NCI-H345 (cell line): ENCODE measurements at places on chromosomes 7 and 10.

DNA sequence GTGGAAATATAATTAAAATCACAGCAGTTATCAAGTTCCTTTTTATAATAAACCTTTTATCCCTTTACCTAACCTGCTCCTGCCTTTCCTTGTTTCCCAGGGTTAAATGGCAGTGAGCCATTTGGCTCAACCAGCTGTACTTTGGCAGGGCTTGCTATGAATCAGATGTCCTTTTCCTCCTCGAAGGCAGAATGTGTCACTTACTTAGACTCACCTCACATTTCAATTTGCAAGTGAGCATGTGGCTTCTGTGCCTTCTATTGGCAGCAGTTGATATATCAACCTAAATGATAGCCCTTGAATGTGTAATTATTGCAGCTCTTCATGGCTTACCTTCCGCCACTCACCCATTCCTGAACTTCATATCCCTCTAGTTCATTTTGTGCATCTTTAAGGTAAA lies 301.7 kb downstream of the CSTF2T start:
- no peak for DNase-seq

DNA sequence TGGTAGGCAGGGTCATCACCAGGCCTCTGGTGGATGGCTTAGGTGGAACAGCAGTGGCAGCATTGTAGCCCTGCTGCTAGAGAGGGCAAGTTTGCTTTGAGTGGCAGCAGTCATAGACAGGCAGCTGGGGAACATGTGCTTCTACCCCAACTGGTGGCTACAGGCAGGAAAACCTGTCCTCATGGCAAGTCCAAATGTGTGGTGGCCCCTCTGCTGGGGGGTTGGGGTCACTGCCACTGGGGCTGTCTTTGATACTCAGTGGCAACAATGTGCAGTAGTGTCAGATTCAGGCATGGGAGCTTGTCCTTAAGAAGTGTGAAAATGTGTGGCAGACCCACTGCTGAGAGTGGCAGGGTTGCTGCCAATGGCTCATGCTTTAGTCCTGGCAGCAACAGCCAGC lies 186.2 kb upstream of the NPSR1 start:
- no peak for DNase-seq

GRCh38 chr10:16592378-16592777 lies 70.7 kb upstream of the C1QL3 start:
- no peak for DNase-seq

DNA sequence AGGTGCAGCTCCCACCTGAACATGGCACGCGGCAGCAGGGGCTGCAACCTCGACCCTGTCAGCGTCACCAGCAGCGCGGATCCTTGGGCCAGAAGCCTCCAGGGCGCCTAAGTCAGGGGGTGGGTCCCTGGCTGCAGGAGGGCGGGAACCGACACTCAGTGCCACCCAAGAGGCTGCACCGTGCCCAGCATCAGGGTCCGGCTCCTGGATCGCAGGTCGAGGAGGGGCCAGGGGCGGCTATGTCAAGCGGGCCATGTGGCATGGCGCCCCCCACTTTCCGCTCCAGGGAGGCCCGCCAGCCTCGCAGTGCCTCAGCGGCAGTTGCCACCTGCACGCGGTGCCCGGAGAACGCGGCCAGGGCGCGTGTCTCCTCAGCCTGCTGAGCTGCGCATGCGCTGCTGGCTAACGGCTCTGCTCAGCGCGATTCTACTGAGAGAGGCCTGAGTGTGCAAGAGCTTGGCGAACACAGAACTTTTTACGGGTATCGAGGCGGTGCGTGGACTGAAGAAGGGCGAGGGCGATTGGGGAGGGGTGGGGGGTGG lies at the start of gene ANKRD30A:
ANKRD30A (plus strand) TSS at position 408 of the 542 bp plus-strand sequence. CDS start 190 bp downstream, outside the sequence.
- DNase-seq: no peak

DNA sequence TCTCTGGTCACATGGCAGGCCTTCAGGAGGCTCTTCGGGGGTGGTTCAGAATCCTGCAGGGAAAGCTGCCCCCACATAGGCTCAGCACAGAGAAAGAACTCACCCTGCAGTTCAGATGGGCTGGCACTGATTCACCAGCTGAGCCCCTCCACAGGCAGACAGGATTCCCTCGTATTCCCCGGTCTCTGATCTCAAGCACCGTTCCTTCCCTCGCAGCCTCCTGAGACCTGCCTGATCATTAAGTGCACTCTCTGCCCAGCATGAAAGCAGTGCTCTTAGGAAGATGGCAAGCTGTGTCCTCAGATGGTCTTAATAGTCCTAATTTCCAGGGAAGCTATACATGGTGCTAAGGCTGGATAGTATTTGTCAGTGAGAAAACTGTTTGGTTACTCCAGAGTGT lies 78.2 kb upstream of the NPS start:
- no peak for DNase-seq

DNA sequence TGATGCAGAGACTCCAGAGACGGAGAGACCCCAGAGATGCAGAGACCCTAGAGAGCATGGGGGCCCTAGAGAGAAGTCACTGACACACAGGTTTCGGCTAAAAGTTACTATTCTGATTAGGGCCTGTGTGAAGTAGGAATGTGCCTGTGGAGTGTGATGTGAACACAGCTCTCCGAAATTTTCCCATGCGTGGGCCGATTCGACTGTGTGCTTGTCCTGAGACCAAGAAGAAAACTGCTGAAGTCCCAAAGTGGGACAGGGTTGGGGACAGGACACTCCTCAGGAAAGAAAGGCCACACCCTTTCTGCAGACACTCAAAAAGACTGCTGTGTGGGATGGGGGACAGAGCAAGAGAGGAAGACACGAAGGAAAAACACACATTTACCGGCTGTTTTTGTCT lies 533.5 kb downstream of the PTPRN2 start:
- no peak for DNase-seq

DNA sequence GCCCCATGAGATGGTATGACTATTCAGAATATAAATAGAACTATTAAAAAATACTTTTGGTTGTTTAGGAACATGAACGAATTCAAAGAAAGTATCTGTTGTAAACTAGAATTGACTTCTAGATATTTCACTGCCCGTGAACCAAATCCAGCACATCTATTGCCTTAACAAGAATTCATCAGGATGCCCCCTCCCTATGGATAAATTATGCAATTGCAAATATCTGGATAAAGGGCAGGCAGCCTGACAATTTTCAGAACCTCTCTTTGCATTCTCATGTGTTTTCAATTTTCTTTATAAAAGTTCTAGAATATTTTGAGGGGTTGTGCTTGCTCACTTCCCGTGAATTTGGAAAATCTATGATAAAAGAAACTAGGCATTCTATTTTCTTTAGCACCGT lies 822.1 kb upstream of the SORCS1 start:
- DNase-seq: no peak

DNA sequence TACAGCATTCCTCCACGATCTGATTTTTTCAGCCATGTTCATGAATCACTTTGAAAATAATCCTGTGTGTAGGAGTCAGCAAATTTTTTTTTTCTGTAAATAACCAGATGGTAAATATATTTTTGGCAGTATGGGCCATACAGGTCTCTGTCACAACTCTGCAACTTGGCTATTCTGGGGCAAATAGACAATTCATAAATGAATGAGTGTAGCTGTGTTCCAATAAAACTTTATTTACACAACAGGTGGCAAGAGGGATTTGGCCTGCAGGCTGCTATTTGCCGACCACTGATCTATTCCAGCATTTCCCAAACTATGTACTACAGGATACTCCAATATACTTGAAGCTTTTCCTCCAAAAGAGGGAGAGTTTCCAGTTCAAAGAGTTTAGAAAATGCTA lies 78.7 kb upstream of the SVIL start:
- no peak for DNase-seq

- DNase-seq: no peak
Observed at GRCh38 chr7:34096198-34096651, 190.9 kb downstream of the BMPER start.

DNA sequence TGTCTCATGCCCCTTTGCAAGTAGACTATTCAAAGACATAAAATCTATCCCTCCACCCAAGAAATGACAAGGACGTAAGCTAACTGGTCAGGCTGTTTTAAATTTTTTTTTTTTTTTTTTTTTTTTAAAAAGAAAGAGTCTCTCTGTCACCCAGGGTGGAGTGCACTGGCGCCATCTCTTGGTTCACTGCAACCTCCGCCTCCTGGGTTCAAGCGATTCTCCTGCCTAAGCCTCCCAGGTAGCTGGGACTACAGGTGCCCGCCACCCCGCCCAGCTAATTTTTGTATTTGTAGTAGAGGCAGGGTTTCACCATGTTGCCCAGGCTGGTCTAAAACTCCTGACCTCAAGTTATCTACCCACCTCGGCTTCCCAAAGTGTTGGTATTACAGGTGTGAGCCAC lies 11.2 kb downstream of the TRA2A start:
- DNase-seq: no peak

GRCh38 chr10:98309366-98310355 lies 41.7 kb upstream of the LOXL4 start:
- DNase-seq: peak; percentile 43

DNA sequence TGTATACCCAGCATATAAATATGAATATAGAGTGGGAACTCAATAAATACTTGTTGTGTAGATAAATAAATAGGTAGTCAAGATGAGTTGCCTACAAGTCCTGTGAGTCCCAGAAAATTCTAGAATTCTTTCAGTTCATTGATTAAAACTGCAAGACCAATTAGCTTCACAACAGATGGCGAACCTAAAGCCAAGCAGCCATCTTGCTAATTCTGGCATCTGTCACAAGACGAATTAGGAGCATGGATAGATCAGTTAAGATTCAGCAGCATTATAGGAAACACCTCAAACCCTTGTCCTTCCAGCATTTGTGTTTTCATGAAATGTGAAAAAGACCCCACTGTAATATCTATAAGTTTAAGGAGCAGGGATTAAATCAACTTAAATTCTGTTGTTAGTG lies 552.7 kb downstream of the MAGI2 start:
- DNase-seq: no peak

GRCh38 chr10:3107426-3107961 lies 40.1 kb downstream of the PFKP start:
- no peak for DNase-seq

- DNase-seq: no peak
Observed at GRCh38 chr7:145147865-145148264, 312.0 kb upstream of the TPK1 start.

DNA sequence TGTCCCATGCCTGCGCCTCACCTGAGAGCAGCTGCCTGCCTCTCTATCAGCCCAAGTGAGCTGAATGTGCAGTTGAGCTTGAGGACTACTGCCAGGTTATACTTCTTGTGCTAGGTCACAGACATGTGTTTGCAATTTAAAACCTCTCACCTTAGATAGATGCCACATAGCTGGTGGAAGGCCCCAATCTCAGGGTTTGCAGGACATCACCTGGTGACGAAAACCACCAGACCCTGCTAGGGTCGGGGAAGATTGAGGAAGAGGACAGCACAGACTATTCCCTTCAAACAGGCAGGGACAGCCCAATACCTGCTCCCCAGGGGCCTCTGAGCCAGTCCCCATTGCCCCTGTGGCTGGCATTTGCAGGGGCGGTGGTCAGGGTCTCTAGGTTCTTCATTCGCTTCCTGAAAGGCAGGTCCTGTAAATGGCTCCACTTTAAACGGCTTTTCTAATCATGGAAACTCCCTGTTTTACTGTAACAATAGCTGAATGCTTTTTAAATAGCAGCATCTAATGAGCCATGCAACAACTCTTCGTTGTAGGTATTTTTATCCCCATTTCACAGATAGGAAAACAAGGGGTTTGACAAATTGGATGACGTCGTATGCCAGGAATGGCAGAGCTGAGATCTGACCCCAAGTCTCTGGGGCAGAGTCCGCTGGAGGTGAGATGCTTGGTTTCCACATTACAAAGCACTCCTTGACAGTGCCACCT lies 80.1 kb downstream of the EMX2 start:
- DNase-seq: no peak

- peak; percentile 76 for DNase-seq
Observed at GRCh38 chr7:55409482-55410225, 44.5 kb downstream of the LANCL2 start.

GRCh38 chr10:110808123-110808522 lies 63.6 kb upstream of the PDCD4 start:
- no peak for DNase-seq

GRCh38 chr7:132240262-132240661 lies 336.0 kb downstream of the PLXNA4 start:
- DNase-seq: peak; percentile 84

- DNase-seq: no peak
Observed at GRCh38 chr7:150451833-150452461, 1.5 kb downstream of the GIMAP8 start.

GRCh38 chr7:134826105-134826504 lies 46.7 kb downstream of the CALD1 start:
- DNase-seq: no peak

DNA sequence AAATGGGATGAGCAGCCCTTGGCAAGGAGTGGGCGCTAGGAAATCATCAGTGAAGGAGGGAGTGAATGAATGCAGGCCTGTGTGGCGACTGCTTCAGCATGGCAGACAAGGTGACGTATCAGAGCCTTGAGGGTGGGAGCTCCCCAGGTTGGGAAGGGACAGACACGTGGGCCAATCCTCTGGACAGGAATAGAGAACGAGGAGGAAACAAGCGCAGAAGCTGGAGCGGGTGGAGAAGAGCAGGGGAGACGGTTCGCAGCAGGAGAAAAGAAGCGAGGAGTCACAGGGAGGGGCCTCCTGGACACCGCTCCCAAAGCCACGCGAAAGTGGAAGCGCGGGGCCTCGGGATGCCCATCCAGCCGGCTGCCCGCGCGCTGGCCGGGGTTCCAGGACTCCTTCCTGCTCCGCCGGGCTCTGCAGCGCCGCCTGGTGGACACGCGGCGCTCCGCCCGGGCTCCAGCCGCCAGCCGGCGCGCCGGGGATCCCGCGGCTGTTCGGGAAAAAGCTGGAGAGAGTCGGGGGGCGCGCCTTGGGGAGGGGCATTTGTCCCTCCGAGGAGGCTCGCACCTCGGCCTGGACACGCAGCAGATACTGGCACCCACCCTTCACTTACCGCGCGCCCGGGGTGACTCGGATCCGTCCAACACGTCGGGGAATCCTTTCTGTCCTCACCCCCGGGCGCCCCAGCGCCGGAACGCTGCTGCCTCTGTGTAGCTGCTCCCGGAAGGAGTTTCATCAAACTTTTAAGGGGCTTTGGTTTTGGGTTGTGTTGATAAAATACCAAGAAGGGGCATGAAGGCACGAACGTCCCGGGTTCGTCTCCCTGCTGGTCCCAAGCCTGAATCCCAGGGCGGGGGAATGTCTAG lies 6.3 kb downstream of the ZNF503 start:
- no peak for DNase-seq

DNA sequence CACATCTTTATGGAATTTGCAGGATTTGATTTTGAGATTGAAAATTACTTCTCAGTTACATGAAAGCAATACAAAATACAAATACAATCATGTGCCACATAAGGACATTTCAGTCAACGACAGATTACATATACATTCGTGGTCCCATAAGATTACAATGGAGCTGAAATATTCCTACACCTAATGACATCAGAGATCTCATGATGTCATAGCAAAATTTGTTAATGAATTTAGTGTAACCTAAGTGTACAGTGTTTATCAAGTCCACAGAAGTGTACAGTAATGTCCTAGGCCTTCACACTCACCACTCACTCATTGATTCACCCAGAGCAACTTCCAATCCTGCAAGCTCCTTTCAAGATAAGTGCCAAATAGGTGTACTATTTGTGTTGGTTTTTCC lies 126.5 kb downstream of the GPAM start:
- DNase-seq: no peak
